Activated CD4-positive, alpha-beta T cell treated with anti-CD3 and anti-CD28 coated beads, Interleukin-2, amount 10 ng/mL, durations not matched to agents 7 days and 5 days (primary cell): ENCODE measurements at places on chromosomes 5 and 9. TPM values are rescaled to one million over a fixed set of nuclear protein-coding genes. Genes with fewer than 3 reads are reported as not detected.

GRCh38 chr9:70492319-70492777 lies 77.9 kb upstream of the KLF9 start:
- no peak for DNase-seq

GRCh38 chr9:127857278-127857677 lies 2.8 kb upstream of the ENG start:
- no peak for DNase-seq

DNA sequence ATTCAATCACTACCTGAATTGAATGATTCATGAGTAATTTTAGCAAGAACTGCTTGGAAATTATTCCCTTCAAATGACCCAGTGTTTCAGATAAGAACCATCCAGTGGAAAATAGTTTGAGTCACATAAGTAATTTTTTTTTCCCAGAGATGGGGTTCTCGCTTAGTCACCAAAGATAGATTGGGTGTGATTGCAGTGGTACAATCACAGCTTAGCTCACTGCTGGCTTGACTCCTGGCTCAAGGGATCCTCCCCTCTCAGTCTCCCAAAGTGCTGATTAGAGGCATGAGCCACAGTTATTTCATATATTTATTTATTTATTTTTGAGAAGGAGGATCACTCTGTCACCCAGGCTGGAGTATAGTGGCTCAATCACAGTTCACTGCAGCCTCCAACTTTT lies 574.5 kb upstream of the ARRDC3 start:
- DNase-seq, result no peak

DNA sequence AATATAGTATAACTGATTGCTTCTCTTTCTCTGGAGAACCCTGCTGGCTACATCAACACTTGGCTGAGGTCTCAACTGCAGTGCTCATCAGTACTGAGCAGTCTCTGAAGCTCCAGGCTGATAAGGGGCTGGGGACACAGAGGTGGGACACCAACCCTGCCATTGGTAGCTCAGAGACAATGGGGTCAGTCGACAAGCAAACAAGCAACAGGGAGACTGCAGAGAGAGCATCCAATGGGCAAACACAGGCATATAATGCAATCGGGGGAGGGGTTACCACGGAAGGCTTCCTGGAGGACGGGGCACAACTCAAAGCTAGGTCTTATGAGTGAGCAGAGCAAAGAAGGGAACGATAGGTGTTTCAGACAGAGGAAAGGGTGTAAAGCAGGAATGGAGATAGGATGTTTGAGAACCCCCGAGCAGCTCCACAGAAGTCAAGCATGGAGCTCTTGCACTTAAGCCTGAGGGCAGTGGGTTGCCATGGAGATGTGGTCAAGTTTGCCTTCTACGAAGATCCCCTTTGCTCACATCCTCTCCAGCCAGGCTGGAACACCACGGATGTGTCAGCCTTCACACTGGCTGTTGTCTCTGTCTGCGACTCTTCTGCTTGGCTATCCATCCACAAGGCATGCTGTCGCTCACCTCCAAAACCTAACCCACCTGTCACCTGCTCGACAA lies 21.5 kb upstream of the AKNA start:
- DNase-seq, result no peak

DNA sequence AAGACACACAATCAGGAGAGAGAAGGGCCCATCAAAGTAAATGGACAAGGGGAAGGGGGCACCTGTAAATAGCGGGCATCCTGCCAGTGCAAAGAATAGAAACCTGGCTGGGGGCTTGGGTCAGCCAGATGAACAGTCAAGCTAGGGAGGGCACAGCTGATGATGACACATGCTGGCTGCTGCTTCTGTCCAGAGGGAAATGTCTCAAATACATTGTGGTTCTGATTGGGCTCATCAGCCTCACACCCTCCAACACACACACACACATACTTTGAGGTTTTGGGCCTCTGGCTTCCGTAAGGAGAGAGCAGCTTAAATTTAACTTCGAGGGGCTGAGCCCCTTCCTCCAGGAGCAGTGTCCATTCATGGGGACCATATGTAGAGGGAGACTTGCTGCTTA lies 27.6 kb upstream of the SPATA31E1 start:
- DNase-seq, result no peak

DNA sequence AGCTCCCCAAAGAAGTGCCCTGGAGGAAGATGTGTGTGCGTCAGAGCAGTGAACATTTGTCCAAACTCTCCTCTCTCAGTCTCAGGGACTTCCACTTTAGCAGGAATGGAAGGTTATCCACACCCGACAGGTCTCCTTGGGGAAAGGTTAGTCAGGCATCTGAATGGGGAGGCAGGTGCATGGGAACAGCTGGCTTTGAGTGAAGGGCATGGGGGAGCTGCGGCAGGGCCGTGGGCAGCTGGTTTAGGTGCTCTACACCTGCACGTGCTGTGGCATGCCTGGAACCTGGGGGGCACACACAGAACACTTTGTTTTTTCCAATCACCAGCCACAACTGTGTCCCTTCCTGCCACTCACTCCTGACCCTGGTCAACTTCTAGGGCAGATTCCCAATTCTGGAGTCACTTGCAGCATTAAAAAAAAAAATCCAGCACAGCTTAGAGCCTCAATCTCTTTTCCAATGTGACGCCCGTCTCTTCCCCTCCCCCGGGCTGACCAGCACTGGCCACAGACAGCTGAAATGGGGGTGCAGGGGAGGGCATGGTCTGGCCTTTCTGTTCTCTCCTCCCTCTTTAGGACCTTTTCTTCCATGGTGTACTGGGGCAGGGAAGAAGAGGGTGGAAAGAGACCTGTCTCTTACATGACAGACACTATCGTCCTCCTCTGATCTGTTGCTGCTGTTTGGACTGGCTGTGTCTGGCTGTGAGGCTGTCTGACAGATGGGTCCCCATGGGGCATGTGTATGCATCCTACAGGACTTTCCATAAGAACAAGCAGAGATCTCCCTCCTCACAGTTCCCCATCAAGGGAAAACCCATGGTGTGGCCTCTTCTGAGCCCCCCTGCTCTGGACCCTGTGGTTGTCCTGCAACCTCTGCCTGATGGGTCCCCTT lies 9.5 kb upstream of the IL3 start:
- DNase-seq, result no peak

- DNase-seq, result no peak
Observed at GRCh38 chr5:68418201-68418600, 202.6 kb downstream of the PIK3R1 start.

GRCh38 chr9:8431505-8431904 lies 631.9 kb upstream of the DMAC1 start:
- DNase-seq, result no peak

- DNase-seq, result peak; percentile 76
Observed at GRCh38 chr9:136532799-136533774, 12.8 kb downstream of the NOTCH1 start.

DNA sequence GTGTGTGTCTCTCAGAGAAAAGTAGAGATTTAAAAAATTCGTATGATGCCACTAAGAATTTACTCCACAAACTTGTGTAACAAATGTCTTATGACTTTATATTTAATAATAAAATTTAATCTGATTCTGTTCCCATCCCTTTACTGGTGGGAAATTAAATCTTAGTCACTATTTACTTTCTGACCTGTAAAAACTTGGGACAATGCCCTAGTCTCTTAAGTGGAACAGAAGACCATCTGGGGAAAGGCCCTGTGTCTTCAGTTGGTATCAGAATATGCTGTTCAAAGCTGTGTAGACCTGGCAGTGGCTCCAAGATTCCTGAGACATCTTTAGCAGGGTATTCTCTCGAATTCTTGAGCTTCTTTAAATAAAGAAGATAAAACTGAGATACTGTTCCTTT lies 2.6 kb upstream of the BDP1 start:
- DNase-seq, result no peak

- DNase-seq, result no peak
Observed at GRCh38 chr9:82560457-82560904, 502.5 kb downstream of the RASEF start.

GRCh38 chr5:50575740-50576139 lies 90.7 kb upstream of the PARP8 start:
- DNase-seq, result no peak

GRCh38 chr9:75033791-75034473 lies 5.8 kb upstream of the CARNMT1 start:
- no peak for DNase-seq

DNA sequence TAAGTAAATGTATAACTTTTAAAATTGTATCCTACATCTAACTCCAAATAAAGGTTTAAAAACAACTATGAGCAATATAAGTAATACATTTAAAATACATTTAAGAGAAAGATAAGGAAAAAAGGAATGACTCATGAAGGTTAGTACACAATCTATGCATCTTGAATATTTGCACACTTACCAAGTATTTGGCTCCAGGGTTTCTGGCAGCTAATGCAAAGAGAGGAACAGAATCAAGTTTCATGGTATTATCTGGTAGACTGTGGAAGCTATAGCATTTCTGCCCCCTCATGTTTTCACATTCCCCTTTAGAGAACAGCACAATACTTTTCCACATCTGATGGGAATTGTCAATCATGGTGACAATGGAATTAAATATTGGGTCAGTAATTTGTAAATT lies 132.1 kb downstream of the COX7C start:
- no peak for DNase-seq

- DNase-seq, result peak; percentile 25
Observed at GRCh38 chr9:35406183-35406959, 83.5 kb upstream of the RUSC2 start.

DNA sequence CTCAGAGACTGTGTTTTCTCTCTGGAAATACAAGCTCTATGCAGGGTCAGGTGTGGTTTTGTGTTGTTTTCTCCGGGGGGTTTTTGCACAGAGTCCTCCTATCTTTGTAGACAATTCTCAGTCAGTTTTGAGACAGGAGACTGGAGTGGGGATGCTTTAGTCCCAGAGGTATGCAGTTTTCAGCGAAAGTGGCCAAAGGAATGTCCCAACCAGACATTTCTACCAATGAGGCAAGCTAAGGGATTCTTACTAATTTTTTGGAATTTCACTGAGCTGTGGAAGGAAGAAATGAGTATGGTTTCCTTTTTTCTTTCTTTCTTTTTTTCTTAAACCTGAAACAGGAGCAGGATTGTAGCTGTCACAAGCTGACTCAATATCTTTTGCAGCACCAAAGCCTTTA lies 35.3 kb upstream of the PLPP1 start:
- DNase-seq, result no peak

- DNase-seq, result no peak
Observed at GRCh38 chr5:91038180-91038808, 344.8 kb downstream of the ARRDC3 start.

GRCh38 chr9:131997779-131998178 lies 81.9 kb downstream of the MED27 start:
- no peak for DNase-seq

DNA sequence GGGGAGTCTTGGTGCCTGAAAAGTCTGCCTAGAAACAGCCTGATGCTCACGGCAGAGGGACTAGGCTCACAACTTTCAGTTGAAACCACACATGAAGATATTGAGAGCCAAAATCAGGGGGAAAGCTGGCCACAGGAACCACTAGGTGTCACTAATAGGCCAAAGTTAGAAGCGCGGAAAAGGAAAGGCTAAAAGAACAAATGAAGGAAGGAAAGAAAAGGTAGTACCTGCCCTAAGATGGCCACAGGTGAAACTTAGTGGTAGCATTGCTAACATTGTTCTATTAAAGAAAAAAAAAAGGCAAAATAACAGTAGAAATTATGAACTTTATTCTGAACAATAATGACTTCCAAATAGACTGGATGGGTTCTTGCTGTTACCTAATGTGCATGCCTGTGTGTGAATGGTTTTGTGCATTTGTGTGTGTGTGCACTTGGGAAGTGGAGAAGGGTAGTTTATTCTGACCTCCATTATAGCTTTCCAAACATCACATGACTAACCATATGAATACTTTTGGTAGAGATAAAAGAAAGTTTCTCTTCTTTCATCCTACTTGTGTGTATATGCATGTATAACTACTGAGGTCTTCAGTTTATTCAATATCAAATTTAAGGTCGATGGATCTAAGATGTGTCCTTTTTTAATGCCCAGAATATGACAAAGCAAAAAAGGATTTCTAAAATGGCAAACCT lies 2.1 kb upstream of the RFESD start:
- DNase-seq, result peak; percentile 62

DNA sequence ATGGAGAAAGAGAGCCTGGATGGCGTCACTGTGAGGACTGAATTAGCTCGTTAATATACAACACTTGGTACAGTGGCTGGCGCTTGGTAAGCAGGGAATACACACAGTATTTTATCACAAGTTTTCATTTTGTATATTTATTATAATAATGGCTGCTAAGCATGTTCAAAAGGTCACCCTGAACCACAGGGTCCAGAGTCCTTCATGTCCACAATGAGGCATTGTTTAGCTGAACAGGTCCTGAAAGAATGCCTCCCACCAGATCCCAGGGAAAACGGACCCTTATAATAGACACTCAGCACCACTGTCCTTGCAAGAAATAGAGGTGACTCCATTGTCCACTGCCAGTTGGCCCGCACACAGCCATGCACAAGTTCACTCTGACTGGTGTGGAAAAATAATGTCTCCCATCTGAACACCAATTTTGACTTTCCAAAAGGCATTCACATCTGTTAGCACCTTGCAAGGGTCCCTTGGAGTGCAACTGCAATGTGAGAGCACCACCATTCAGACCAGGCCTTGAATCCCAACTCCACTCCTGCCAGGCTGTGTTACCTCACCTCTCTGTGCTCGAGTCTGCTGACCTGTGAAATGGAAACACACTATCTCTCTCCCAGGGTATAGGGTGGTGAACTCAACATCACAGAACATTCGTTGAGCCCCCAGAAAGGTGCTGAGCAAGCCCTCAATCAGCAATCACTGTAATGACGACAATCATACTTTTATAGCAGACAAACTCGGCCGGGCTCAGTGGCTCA lies 3.9 kb downstream of the VDAC1 start:
- DNase-seq, result no peak

DNA sequence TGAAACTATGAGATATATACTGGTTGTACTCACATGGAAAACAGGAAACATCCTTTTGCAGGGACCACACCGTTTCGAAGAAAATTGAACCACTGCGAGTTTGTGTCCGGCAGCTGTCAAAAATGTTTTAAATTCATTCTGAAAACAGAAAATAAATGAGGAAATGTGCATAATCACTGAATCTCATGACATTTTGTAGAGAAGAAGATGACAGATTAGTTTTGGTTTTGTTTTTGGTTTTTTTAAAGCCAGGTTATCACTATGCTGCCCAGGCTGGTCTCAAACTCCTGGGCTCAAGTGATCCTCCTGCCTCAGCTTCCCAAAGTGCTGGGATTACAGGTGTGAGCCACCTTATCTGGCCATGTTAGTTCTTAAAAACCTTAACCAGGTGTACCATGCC lies 3.5 kb downstream of the TXNDC8 start:
- DNase-seq, result no peak

GRCh38 chr5:119486-120097 lies 27.6 kb downstream of the PLEKHG4B start:
- DNase-seq, result no peak

PCDHA1 gene
- total RNA-seq, result not detected

SCGB3A2 gene
- not detected for total RNA-seq

BSPRY gene
- 2.0 TPM for total RNA-seq

CCDC183 gene
- 1.1 TPM for total RNA-seq

MACROH2A1 gene
- 297 TPM for total RNA-seq

SLC34A1 gene
- 0.12 TPM for total RNA-seq

EQTN gene
- total RNA-seq, result not detected

PCDHA12 gene
- not detected for total RNA-seq

SPATA31D4 gene
- not detected for total RNA-seq

PCDHGA4 gene
- not detected for total RNA-seq

BTNL3 gene
- total RNA-seq, result not detected

OR1J2 gene
- total RNA-seq, result not detected

ZDHHC11 gene
- total RNA-seq, result 9.4 TPM

CD180 gene
- total RNA-seq, result 0.17 TPM

ELAVL2 gene
- total RNA-seq, result not detected

RANBP17 gene
- not detected for total RNA-seq

CTNND2 gene
- total RNA-seq, result not detected

PCDHGC3 gene
- not detected for total RNA-seq

LAMC3 gene
- total RNA-seq, result 0.27 TPM
